Aorta (tissue), 5 donors: ENCODE measurements at places on chromosomes 11 and 22. TPM values are rescaled to one million over a fixed set of nuclear protein-coding genes. Genes with fewer than 3 reads are reported as not detected.

The CAVIN3 gene
- 176 TPM for total RNA-seq

DNA sequence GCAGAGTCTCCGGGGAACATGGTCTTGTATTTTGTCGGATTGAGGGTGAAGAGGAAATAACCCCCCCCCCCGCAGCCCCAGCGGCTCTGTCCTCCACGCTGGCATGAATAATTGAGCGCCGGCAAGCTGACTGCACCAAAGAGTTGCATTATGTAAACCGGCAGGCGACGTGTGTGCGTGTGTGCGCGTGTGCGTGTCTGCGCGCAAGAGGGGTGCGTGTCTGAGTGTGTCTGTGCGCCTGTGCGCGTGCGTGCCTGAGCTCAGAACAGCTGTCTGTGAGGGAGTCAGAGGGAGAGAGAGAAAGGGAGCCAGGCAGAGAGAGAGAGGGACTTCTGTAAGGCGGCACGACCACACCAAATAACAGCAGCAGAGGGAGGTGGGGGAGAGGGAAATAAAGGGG lies 94.4 kb downstream of the SCN3B start:
- H3K36me3 ChIP-seq: no peaks in the 10 kb centered on the region
- peak overlapping the region; percentile 22 for H3K4me3 ChIP-seq
- H3K27me3 ChIP-seq: no peaks in the 10 kb centered on the region
- H3K4me1 ChIP-seq: no peaks in the 10 kb centered on the region
- peak; percentile 76 for DNase-seq

The KCNJ4 gene
- total RNA-seq: not detected

The OR5A1 gene
- total RNA-seq: not detected

DNA sequence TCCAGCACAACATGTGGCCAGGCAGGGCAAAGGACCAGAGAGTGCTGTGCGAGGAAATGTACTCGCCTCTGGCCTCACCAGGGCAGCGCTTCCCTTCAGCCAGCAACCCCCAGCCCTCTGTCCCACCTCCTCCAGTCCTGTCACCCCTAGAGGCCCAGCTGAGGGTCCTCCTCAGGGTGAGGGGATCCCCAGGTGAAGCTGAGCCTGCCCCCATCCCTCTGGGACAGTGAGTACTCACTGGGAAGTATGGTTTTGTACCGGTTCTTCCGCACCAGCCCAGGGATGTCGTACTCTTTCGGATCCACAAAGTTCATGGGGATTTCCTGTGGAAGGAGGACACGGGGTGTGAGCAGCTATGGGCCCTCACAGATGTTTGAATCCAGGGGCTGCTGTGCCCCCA lies 11.7 kb upstream of the IGSF22 start:
- no peak for DNase-seq
- no peaks in the 10 kb centered on the region for H3K36me3 ChIP-seq
- H3K27me3 ChIP-seq: no peaks in the 10 kb centered on the region
